ENCODE measurements at places on chromosomes 11 and 22.

DNA sequence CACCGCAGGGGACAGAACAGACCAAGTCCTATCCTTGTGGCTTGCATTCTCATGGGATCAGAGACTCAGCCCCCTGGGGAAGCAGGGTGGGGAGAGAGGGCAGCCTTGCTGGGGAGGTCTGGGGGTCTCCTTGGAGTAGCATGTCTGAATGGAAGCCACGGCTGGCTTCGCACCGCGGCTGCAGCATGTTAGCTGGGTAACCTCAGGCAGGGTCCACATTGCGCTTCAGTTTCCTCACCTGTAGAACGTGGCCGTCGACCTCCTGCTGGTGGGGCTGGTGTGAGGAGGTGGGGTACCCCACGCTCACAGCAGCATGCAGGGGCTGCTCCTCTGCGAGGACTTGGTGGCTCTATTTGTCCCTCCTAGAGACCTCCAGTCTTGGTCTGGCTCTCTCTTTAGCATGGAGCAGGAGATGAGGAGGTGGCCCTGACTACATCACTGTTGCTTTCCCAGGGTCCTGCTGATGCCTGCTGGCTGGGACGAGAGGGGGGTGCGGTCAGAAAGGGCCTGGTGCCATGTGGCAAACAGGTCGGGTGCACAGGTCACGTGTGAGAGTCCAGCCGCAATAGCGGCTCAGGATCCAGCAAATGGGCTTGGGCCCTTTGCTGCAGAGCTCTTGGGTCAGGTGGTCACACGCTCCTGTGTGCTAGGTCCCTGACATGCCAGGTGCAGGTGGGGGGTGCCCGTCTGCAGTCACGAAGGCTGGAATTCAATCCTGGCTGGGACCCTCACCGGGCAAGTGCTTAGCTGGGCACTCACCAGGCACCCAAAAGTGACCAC lies 35.4 kb upstream of the SMIM38 start:
- DNase-seq, result no peak

DNA sequence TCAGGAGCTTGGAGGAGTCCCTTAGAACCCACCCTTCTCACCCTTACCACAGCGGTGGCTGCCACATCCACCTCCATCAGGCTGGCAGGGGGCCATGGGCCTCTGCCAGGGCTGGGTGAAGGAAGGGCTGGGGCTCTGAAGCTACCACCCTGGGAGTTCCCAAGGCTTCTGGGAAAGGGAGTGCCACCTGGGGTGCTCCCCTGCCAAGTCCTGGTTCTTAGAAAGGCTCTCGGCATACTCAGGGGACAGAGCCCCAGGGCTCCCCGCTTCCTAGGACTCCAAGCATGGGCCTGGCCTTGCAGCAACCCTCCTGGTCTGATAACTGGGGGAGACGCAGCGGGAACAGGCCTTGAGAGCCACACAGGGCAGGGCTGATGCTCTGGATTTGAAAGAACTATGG lies 438 bp upstream of the PLA2G3 start:
- no peak for DNase-seq

DNA sequence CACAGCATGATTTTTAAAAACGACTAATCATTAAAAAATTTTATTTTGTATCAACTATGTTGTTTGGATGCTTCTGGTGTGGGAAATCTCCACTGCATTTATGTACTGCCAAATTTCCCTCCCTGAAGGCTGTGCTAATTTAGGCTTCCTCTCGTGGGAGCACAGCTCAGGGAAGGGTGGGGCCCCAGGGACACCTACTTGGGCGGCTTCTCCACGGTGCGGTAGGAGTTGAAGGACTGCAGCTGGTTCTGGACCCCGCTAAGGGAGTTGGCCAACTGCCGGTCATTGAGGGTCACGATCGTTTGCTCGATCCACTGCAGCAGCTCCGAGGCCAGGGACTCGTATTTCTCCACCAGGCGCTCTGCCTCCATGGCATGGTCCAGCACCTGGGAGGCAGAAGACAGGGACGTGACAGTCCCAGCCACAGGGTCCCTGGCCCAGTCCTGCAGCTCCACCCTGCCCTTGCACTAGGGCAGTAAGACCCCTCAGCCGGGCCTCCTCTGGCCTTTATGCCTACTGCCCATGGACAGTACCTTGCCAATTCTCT lies 18.6 kb downstream of the SPTBN2 start:
- no peak for DNase-seq

GRCh38 chr11:69558519-69558941 lies 77.1 kb downstream of the LINC01488 start:
- no peak for DNase-seq

DNA sequence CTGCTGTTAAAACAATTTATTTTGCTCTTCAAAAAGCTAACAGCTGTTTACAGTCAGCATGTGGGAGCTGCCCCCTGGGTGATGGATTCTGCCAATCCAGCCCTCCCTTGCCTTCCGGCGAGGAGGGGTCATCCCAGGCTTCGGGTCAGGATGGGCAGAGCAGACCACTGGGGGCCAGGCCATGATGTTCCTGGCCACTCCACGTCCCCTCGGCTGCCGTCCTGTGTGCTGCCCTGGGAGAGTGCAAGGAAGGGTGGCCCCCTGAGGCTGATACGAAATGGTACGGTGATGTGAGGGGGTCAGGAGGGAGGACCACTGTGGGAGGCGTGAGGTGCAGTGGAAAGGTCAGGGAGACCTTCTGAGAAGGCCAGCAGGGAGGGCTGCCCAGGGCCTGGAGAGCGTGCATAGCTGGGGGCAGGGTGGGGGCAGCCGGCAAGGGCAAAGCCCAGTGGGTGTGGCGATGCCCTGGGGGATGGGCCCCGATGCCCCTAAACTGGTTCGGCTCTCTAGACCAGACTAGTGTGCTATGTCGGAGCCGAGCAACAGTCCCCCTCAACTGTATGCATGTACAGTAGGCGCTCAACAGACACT lies 41.3 kb downstream of the RTN4R start:
- no peak for DNase-seq

GRCh38 chr22:38411016-38411415 lies 44.0 kb downstream of the KCNJ4 start:
- no peak for DNase-seq

DNA sequence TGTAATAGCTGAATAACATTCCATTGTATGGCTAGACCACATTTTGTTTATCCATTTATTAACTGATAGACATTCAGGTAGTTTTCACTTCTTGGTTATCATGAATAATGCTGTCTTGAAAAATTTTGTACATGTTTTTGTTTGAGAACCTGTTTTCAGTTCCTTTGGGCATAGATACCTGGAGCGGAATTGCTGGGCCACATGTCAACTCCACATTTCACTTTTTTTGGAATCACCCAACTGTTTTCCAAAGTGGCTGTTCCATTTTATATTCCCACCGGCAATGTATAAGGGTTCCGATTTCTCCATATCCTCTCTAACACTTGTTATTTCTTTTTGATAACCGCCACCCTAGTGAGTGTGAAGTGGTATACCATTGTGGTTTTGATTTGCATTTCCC lies 184.3 kb downstream of the LARGE1 start:
- no peak for DNase-seq

DNA sequence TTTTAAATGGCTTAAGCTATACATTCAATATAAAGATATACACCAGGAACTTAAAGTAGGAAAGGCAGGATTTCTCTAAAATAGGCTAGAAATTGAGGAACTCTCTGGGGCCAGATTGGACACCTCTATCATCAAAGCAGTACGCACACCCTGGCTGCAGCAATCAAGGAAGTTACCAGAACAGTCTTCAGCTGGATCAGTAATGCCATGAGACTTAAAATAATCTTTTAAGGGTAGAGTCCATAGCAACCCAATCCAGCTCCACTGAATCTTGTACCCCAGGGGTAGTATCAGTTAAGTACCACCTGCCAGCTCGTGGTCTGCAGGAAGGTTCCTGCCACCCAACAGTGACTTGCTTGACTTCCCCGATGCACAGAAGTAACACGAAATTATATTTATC lies 3.0 kb downstream of the RDX start:
- no peak for DNase-seq

DNA sequence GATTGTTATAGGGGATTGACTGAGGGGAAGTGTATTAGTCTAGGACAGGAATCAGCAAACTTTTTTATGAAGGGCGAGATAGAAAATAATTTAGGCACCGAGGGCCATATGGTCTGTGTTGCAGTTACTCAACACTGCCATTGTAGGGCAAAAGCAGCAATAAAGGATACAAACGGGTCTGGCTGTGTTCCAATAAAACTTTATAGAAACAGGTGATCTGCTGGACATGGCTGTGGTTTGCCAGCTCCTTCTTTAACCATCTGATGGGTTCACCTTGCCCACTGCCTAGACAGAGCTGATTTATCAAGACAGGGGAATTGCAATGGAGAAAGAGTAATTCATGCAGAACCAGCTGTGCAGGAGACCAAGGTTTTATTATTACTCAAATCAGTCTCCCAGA lies 20.0 kb downstream of the PRR5L start:
- DNase-seq, result no peak

DNA sequence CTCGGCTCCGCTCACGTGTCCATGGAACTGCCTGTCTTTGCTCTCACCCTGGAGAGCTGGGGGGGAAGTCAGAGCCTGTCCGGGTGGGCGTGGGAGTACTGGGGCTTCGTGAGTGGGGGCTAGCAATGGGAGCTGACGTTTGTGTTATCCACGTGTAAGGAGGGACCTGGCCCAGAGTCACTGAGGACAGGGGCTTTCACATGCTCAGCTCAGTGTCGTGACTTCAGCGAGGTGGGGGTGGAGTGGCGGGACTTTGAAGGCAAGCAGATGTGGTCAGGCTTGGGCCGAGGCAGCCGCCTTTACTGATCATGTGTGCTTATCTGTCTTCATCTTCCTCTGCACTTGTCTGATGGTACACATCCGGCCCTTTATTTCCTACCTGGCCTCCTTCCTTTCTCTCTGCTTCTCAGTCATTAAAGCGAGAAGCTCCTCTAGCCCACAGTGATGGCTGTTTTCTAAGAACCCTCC lies 113.1 kb upstream of the NNMT start:
- no peak for DNase-seq

DNA sequence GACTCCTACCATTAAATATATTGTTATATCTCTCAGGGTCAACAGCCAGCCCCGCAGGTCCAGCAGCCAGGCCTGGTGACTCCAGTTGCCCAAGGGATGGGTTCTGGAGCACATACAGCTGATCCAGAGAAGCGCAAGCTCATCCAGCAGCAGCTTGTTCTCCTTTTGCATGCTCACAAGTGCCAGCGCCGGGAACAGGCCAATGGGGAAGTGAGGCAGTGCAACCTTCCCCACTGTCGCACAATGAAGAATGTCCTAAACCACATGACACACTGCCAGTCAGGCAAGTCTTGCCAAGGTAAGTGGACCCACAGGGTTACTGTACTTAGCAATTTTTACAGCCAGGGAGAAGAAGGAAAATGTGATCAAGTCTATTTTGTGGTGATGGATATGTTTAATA lies 35.1 kb downstream of the EP300 start:
- peak; percentile 11 for DNase-seq

DNA sequence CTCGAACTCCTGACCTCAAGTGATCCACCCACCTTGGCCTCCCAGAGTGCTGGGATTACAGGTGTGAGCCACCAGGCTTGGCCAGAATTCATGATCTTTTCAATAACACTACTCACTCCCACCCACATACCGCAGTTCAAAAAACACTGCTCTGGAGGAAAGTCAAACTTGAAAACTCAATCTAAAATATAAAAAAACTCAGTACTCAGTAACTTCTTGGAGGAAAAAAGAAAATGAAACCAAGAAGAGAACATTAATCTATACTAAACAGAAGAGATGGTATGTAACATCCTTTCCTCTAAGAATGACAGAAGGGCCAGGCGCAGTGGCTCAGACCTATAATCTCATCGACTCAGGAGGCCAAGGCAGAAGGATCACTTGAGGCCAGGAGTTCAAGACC lies 58.3 kb downstream of the MRTFA start:
- DNase-seq, result no peak

DNA sequence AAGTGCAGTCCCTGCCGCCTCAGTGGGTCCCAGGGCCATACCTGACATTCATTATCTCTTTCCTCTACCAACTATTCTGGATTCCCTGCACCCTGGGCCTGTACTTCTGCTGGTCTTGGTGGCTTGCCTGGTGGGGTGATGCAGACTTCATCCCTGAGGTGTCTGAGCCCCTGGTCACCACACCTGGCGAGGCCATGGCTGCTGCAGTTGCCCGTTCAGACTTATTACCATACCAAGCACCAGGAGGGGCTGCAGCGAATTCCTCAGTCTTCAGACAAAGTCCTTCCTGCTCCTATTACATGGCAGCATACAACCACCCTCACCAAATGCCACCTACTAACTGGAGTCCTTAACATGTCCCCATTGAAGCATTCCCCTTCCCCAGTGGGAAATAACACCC lies 73.0 kb upstream of the SLC22A12 start:
- no peak for DNase-seq

DNA sequence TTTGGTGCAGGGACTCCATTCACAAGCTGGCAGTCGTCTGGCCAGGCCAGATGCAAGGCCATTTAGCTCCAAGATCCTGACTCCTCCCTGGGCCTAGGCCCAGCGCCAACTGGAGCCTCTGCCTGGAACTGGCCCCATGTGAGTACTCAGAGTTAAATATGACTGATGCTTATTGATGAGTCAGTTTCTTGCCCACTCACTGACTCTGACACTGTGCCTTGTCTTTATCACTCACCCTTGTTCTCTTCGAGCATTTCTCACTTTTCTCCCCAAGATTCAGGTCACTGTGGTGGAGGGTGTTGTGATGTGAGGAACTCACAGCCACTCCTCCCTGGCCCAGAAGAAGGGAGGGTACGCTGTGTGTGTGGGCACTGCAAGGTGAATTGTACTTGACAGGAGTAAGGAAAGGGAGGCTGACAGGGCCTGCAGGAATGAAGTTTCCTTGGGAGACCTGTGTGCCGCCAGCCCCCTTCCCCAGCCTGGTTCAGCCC lies 23.2 kb upstream of the ST3GAL4 start:
- no peak for DNase-seq

GRCh38 chr11:11420191-11420898 lies 67.3 kb upstream of the CSNK2A3 start:
- DNase-seq, result no peak

- DNase-seq, result no peak
Measured at GRCh38 chr11:32068134-32068870, 22.6 kb upstream of the RCN1 start.

DNA sequence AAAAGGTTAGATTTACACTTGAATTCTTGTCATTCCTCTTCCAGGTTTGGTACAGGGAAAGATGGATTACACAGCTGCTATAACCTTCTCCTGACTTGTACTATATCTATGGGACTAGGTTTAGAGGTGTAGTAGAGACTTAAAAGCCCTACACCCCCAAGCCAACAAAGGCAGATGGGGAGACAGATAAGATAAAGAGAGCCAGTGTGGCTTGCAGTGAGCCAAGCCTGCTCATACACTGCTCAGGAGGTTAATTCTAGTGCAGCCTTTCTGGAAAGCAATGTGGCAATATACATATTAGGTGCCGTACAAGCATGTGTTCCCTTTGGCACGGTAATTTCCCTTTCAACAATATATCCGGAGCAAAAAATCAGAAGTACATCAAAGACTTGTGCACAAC lies 10.8 kb downstream of the SIK3 start:
- no peak for DNase-seq
